GM12878 (cell line): ENCODE measurements at places on chromosomes 3 and 15. TPM values are rescaled to one million over a fixed set of nuclear protein-coding genes. Genes with fewer than 3 reads are reported as not detected.

DNA sequence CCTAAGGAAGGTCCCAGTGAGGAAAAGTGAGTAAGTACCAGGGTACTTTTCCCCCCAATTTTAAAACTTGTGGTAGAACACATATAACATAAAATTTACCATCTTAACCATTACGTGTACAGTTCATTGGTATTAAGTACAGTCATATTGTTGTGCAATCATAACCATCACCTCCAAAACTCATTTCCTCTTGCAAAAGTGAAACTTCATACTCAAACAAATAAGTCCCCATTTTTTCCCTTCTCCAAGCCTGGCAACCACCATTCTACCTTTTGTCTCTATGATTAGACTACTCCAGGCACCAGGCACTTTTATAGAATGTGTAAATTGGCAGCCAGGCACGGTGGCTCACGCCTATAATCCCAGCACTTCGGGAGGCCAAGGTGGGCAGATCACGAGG, 12.2 kb downstream of the PRC1 start:
- DNase-seq: no peak

DNA sequence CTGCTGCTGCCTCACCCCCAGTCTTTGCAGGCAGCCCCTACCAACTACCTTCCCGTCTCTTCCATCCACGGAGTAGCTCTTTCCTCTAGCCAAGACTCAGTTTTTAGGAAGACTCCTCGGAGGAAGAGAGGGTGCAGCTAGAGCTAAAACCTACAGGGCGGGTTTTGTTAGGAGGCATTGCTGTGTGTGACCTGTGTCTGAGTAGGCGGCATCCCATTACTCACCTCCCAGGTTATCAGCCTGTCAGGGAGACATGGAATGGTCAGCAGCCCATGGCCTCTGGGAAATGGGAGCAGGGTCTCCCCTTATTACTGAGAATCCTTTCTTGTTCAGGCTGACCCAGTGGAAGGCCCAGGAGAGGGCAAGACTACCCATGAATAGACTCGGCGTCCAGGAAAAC, 43.8 kb upstream of the FGD5 start:
- no peak for DNase-seq

The PATL2 gene
- 4.2 and 6.8 TPM in 2 replicates for polyA plus RNA-seq

- no peak for DNase-seq
Observed at GRCh38 chr3:53823956-53824657, 22.1 kb downstream of the CHDH start.

DNA sequence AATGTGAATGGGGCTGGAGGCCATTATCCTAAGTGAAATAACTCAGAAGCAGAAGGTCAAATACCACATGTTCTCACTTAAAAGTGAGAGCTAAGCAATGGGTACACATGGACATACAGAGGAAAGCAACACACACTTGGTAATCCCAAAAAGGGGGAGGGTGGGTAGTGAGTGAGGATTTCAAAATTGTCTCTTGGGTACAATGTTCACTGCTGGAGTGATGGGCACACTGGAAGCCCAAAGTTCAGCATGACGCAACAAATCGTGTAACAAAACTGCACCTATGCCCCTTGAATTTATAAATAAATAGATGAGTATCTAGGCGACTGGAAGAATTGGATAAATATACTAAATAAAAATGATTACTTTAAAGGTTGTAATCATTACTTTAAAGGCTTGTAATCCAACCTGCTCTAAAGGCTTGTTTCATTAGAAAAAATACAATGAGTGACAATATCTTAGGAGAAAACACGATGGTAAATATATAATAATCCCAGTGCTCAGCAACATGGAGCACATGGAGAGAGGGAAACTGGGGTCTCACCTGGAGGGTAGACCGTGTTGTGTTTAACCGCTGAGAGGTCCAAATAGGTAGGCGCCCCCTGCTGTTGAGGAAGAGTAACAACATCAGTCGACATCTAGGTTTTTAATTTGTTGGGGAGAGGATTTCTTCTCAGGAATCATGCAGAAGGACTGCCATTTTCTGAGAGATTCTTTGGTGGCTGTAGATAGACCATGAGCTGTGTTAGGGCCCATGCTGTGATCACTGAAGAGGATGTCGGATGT, 78.5 kb upstream of the ROBO1 start:
- no peak for DNase-seq

The GOLGA8N gene
- polyA plus RNA-seq: 0.09 and 0.30 TPM in 2 replicates

GRCh38 chr3:14857506-14857905, 38.7 kb downstream of the FGD5 start:
- no peak for DNase-seq

- DNase-seq: peak; percentile 81
Observed at GRCh38 chr3:106183762-106184391, 315.1 kb upstream of the CBLB start.

The PCOLCE2 gene
- polyA plus RNA-seq: 0.64 and 0.76 TPM in 2 replicates

DNA sequence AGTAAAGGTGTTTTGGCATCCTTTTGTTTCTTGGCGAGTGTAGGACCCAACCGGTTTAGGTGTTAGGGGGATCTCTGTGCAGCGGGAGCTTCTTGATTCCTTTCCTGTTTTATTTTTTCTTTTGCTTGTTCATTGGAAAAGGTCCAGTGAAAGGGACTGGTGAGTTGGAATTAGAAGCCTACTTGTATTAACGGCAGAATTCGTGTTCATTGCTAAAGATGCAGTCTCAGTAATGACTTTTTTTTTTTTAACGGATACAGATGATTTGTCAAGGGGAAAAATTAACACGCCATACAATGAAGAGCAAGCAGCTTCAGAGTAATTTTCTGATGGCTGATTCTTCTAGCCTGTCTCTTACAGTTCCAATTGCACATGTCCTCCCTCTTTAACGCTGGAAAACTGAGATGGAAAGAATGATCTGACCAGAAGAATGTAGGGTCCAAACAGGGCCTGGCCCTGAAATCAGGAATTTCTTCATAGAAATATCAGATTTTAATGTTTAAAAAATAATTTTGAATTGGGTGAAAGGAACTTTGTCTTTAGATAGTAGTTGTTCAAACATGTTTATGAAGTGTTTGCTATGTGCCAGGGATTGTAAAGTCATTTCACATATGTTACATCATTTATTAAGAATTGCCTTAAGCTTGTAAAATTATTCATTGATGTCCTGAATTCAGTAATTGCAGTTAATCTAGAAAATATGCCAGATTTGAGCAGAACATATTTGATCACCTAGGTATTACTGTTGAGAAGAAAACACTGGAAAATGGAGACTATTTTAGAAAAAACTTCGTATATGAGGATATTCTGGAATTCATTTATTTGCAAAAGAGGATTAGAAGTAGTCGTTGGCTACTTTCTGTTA, 1.4 kb downstream of the MAPK6 start:
- DNase-seq: no peak

- no peak for DNase-seq
Observed at GRCh38 chr3:129654131-129654530, 47.7 kb upstream of the PLXND1 start.

The HTR3E gene
- not detected in 2 replicates for polyA plus RNA-seq

GRCh38 chr3:197494366-197495058, 61.3 kb downstream of the BDH1 start:
- DNase-seq: no peak

The IMPG2 gene
- polyA plus RNA-seq: 0.01 TPM in 1 of 2 replicates, not detected in the other

The ITPR1 gene
- 17.2 and 19.5 TPM in 2 replicates for polyA plus RNA-seq

DNA sequence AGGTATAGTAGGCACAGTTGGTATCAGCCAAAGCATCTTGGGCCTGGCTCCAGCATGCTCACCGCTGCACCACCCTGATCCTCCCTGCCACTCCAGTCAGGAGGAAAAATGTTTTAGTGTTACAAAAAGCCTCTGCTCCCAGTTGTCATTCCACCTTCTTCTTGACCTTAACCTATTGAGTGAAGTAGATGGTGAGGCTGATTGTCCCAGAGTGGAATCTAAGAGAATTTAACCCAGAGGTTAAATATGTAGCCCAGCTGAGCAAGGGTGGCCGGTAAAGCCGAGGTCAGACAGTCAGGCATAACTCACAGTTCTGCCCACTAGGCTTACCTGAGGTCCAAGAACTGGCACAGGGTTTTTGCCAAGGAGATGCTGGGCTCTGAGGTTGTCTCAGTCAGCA, 30.7 kb upstream of the TNIK start:
- DNase-seq: no peak

The PARP9 gene
- polyA plus RNA-seq: 44.6 and 46.0 TPM in 2 replicates

The ZDHHC23 gene
- polyA plus RNA-seq: 0.83 and 1.4 TPM in 2 replicates

- no peak for DNase-seq
Observed at GRCh38 chr3:14227856-14228255, 49.2 kb downstream of the LSM3 start.

DNA sequence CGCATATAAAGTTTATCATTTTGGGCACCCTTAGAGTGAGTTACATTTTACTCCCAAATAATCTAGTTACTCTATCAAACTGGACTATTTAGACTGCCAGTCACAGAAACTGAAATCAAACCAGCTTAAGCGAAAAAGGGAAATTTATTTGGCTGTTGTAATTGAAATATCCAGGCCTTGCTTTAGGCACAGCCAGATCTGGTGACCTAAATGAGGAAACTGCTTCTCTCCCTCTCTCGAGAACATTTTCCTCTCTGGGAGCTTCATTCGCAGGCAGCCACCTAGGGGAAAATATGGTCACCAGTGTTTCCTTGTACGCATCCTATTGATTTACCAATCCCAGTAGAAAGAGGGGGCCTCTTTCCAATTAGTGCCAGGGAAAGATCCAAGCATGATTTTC, 175.3 kb upstream of the MITF start:
- DNase-seq: no peak
